Renal cortex interstitium (tissue), 15 donors: ENCODE measurements at places on chromosomes 4 and X. TPM values are rescaled to one million over a fixed set of nuclear protein-coding genes. Genes with fewer than 3 reads are reported as not detected.

The CLCN5 gene
- polyA plus RNA-seq: 70.6 TPM

The OPHN1 gene
- polyA plus RNA-seq: 11.3 TPM

The HSPA4L gene
- 10.9 TPM for polyA plus RNA-seq

The GASK1B gene
- polyA plus RNA-seq: 27.2 TPM
